Activated T-helper 1 cell treated with anti-CD3 and anti-CD28 coated beads, Interleukin-12 subunit alpha, Interleukin-12 subunit beta, Interleukin-2, Interleukin-4 antibody, amounts not matched to agents 30 ng/mL and 10 ng/mL and 1 ng/mL, durations not matched to agents 14 hours and 24 hours and 36 hours (primary cell): ENCODE measurements at places on chromosomes 13 and 19.

DNA sequence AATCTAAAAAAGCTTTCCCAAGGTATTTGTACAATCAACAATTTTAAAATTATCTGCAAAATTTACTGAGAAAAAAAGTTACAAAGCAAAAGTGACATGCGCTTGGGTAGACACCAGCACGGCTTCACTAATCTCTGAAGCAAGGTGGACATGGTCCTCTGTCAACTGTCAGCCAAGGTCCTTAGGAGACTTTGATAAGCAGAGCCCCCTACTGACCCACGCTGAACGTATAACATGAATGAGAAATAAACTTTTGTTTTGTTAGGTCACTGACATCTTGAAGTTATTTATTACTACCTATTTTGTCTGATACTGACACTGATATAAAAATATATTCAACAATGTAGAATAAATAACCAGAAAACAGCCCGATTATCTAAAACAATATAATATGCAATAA, 100.7 kb upstream of the OBI1 start:
- no peak for DNase-seq

- no peak for DNase-seq
Observed at GRCh38 chr13:60230593-60230992, 66.9 kb upstream of the DIAPH3 start.

DNA sequence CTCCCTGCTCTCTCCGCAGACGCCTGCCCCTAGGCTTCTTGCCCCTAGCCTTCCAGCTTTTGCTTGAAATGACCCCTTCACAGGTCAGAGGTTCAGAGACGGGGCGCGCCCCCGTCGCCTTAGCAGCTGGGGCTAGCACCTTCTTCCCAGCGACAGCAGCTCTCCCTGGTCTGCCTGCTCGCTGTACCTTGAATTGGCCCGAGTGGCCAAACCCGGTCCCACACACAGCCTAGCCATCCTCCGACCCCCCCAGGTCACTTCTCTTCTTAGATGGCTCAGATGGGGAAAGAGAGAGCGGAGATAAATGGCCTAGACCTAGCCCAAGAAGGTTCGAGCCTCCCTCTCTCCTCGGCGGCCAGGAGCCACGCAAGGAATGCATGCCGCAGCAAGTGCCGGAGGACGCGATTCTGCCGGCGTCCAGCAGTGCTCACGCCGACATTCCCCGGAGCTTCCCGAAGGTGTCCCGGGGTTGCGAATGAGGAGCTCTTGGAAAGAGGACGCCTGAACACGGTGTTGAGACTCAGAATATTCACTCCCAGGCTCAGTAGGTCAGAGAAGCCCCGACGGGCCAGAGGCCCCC, 1.3 kb downstream of the CDX2 start:
- no peak for DNase-seq

DNA sequence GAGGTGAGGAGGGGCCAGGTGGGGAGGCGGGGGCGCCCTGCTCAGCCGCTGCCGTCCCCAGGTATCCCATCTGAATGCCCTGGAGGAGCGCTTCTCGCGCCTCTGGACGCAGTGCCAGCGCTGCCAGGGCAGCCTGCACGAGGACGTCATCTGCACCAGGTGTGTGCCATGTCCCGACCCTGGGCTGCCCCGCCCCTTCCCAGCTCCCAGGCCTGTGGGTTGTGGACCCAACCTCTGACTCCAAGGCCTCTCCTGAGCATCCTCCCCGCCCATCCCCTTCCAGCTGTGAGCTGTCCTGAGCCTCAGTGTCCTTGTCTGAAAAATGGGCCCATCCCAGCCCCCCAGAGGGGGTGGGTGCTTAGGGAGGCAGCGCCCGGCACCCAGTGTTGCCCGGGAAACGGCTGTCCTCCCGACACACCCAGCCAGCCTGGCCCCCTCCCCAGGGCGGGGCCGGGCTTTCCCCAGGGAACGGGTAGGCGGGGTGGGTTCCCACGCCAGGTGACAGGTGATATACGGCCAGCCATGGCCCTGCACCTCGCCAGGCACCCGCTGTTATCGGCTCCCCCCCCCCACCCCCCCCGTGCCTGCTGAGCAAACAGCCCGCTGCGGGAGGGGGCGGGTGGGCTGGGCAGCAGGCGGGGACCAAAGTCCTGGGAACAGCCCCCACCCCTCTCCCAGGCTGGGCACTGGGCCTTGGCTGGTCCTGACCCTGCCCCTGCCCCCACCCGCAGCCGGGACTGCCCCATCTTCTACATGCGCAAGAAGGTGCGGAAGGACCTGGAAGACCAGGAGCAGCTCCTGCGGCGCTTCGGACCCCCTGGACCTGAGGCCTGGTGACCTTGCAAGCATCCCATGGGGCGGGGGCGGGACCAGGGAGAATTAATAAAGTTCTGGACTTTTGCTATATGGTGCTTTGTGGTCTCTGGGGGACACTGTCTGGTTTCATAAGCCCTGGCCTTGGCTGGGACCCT, 1.3 kb upstream of the SPIB start:
- no peak for DNase-seq

- DNase-seq = no peak
Observed at GRCh38 chr13:44092078-44092970, 212.6 kb downstream of the LACC1 start.

- DNase-seq = no peak
Observed at GRCh38 chr13:74102691-74103090, 31.5 kb downstream of the KLF12 start.

DNA sequence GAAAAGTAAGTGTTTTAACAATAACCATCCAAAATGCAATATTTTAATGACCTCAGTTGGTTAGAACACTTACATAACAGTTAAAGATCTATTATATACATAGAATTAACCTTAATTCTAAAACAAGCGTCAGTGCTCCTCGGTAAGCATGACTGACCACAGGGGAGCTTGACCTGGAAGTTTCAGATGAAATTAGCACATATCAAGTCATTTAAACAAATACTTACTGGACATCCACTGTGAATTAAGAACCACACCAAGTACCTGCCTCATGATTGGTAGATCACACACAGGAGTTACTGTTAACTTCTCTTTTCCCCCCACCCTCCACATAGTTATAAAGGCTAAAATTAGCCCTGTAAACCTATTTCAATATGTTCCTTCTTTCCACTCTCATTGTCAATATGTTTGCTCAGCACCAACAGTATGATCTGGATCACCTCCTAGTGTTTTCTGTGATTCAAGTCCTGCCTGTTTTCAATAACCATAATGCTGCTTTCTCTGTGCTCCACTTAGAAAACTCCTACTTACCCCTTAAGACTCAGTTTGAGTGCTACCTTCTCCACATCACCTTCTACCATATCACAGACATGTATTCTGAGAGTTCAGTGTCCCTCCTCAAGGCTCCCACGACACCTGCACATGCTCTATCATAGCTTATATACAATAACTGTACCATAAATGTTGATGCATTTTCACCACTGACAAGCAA, 209.0 kb downstream of the VWA8 start:
- DNase-seq = no peak

DNA sequence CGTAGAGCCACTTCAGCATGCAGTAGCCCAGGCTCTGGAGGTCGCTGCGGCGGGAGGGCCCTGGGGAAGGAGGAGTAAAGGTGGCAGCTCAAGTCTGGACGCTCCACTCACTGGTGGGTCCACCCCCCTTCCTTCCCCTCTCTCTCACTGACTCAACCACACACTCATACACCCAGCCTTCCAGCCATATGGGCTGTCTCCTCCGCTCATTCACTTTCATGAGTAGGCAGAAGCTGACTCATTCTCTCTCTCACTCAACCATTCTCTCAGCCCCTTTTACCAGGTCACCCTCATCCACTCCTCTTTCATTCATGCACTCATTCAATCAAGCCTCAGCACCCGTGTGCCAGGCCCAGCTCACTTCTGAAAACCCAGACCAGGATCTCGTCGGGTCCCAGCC, 27.5 kb upstream of the SIGLEC11 start:
- no peak for DNase-seq

GRCh38 chr13:20363603-20364002, 131.5 kb upstream of the GJB6 start:
- DNase-seq = no peak

- no peak for DNase-seq
Observed at GRCh38 chr19:38004521-38005223, 97.7 kb downstream of the SIPA1L3 start.

DNA sequence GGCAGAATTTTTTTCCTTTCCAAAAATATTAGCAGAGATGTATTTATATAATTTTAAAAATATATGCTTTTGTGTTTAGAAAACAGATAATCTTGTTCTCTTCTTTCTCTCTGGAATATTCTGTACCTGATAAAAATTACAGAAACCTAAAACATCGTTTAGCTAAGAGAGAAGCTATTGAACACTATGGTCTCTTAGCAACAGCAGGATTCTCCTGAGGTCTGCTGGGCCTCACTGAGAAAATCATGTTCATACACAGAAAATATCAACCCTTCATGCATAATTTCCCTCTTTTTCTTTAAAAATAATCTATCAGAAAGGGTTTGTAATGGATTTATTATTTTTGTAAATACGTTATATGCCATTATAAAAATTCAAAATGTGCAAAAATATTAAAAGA, 242.2 kb downstream of the DCLK1 start:
- no peak for DNase-seq

- no peak for DNase-seq
Observed at GRCh38 chr13:98326291-98326690, 149.2 kb upstream of the RNF113B start.

DNA sequence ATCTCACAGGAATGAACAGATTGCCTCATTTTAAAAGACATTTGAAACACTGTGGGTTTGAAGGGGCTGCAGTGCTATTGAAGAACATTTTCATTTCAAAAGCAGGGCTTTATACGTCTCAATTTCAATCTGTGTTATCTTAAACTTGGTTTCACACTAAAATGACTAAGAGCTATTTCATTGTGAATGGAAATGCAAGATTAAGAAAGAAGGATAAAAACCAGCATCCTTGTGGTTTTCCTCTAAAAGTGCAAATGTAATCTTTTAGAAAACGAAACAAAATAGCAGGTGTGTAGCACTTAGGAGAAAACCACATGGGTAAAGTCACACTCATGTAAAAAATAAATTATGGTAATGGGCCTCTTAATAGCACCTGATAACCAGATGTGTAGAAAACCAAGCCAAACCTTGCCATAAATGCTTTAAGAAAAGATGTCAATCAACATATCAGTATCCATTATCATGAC, 397.7 kb downstream of the GPC6 start:
- DNase-seq = no peak

DNA sequence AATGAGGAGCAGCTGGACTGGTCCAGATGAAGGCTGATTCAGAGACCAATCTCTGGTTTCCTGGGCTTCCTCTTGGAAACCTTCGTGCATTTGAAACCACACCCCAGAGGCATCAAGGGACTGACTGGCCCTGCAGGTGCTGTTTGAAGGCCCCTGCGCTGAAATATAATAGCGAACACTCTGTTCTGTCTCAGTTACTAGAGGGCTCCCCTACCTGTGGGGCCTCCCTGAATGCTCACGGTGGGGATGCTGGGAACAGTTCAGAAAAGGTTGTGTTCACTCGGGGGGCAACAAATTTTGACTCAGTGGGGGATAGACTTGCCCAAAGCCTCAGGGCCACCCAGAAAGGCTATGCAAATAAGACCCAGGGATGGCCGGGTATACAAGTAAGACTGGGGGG, 6.4 kb downstream of the CCDC8 start:
- DNase-seq = no peak

DNA sequence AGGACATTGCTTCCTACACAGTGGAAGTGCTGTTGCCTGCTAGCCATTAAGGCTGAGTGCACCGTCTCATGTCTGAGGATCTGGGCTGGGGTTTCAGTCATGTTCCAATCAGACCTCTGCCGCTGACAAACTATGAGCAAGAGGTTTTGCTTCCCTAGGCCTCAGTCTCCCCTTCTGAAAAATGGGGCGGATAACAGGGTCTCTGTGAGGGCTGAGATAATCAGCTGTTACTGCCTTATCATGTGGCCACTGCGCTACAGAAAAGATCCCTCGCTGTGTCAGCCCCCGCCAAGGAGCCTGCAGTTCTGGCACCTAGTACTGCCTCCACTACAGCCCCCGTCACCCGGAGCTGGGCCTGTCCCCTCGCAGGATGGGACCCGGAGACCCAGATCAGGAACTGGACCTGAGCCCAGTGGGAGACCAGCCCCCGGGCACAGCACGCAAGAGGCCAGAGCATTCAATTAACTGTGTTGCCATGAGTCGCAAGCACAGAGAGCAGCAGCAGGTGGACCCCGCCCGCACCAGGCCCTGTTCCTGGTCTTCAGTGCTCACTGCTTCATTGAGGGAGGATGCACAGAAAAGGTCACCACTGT, 3.0 kb upstream of the PNKP start:
- no peak for DNase-seq

DNA sequence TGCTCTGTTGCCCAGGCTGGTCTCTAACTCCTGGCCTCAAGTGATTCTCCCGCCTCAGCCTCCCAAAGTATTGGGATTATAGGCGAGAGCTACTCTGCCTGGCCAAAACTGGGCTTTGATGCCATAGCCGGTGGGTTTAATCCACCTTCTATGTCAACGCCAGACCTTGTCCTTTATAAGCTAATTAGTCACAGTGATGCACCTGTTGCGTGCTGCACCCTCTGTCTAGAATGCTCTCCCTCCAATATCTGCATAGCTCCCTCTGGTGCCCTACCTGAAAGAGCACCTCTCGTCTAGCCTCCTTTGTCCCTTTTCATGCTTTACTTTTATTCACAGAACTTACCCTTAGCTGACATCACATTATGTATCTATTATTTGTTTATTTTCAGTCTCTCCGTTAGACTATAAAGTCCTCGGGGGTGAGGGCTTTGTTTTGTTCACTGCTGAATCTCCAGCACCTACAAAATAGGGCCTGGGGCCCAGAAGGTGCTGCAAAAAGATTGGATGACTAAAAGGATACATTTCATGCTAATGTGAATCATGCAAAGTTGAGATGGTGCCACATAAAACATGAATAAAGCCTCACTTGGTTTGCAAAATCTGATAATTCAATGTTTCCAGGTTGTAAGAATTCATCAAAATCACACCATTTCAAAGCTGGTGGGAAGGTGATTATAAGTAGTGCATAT, 148.1 kb downstream of the USP12 start:
- no peak for DNase-seq

DNA sequence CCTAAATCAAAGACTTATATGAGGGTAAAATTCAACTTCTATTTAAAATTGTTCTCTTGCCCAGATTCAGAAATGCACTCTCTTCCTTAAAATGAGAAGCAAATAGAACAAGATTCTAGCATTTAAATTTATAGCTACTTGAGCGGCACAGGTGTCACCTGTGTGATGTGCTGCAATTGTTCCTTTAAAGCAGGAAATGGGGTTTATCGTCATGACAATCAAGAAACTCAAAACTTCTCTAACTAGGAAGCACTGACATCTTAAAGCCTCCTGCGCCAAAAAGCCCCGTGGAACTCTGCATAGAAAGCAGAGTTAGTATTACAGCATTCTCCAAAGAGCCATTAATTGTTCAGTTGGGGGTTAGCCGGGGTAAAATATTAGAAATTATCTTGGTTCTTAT, 2.6 kb upstream of the OXGR1 start:
- no peak for DNase-seq

- DNase-seq = no peak
Observed at GRCh38 chr13:99995589-99996380, 14.2 kb downstream of the ZIC2 start.

DNA sequence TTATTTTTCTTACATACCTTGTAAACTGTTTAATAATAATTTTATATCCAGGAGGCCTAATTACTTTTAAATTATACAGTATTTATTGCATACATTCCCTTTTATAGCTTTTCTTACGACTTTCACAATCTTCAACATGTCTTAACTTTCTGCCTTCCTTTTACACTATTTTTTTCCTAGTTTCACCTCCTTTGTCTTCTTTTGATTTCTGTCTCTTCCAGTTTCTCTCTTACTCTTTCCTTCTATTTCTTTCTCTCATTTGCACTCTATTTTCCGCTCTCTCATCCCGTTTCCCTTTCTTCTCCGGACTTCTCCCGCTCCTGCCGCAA, 11.5 kb downstream of the ZNF552 start:
- no peak for DNase-seq
